ENCODE measurements at places on chromosomes 2 and 18. TPM values are rescaled to one million over a fixed set of nuclear protein-coding genes. Genes with fewer than 3 reads are reported as not detected.
A peak's percentile ranks its signal among the peaks of the same experiment; 100 is the strongest.

- H3K4me3 ChIP-seq, result no peak overlapping the region
- H3K27me3 ChIP-seq, result no peaks in the 10 kb centered on the region
- no peak for DNase-seq
Observed at GRCh38 chr2:239268082-239268481, 132.7 kb downstream of the HDAC4 start.

MERTK gene
- total RNA-seq, result 36.6 TPM

- DNase-seq, result no peak
- no peaks in the 10 kb centered on the region for H3K27me3 ChIP-seq
- no peak overlapping the region for H3K27ac ChIP-seq
- no peak overlapping the region for H3K4me3 ChIP-seq
- H3K4me1 ChIP-seq, result no peaks in the 10 kb centered on the region
Observed at GRCh38 chr2:220215785-220216184, 588.4 kb downstream of the SLC4A3 start.

- no peaks in the 10 kb centered on the region for H3K4me1 ChIP-seq
- DNase-seq, result no peak
- H3K36me3 ChIP-seq, result no peaks in the 10 kb centered on the region
- no peaks in the 10 kb centered on the region for H3K27me3 ChIP-seq
- H3K4me3 ChIP-seq, result no peak overlapping the region
- H3K27ac ChIP-seq, result no peak overlapping the region
Observed at GRCh38 chr18:23107718-23108117, 27.6 kb upstream of the CABLES1 start.

GRCh38 chr2:112626604-112627059 is 19.1 kb upstream of the SLC20A1 start:
- H3K27ac ChIP-seq, result no peak overlapping the region
- no peaks in the 10 kb centered on the region for H3K36me3 ChIP-seq
- H3K27me3 ChIP-seq, result no peaks in the 10 kb centered on the region
- H3K4me1 ChIP-seq, result peaks cover 3% of the 10 kb centered on the region
- DNase-seq, result peak; percentile 85

- no peaks in the 10 kb centered on the region for H3K4me1 ChIP-seq
- no peaks in the 10 kb centered on the region for H3K27me3 ChIP-seq
- H3K27ac ChIP-seq, result no peak overlapping the region
- DNase-seq, result no peak
- H3K36me3 ChIP-seq, result peaks cover 58% of the 10 kb centered on the region
Observed at GRCh38 chr2:23867449-23867848, 59.5 kb downstream of the ATAD2B start.

GRCh38 chr2:29207352-29208148 is 92.3 kb downstream of the CLIP4 start:
- H3K36me3 ChIP-seq, result no peaks in the 10 kb centered on the region
- no peak overlapping the region for H3K27ac ChIP-seq
- no peak overlapping the region for H3K4me3 ChIP-seq
- H3K4me1 ChIP-seq, result no peaks in the 10 kb centered on the region

DNA sequence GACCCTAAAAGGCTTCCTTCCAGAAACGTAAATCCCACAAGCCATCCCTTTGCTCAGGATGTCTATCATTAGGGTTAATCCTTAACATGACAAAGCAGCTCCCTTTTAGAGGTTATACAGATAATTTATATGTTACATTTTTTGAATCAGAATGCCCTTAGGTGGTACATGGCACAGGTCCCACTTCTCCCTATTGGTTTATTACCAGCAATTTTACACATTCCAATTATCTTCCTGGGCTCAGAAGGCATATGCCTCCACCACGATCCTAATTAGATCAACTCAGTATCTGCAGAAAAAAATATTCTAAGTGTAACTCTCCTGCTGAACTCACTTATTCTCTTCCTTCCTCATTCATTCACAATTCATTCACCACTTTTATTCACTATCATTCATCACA is 507.0 kb upstream of the MAP2 start:
- no peaks in the 10 kb centered on the region for H3K27me3 ChIP-seq
- H3K27ac ChIP-seq, result no peak overlapping the region
- DNase-seq, result no peak

DNA sequence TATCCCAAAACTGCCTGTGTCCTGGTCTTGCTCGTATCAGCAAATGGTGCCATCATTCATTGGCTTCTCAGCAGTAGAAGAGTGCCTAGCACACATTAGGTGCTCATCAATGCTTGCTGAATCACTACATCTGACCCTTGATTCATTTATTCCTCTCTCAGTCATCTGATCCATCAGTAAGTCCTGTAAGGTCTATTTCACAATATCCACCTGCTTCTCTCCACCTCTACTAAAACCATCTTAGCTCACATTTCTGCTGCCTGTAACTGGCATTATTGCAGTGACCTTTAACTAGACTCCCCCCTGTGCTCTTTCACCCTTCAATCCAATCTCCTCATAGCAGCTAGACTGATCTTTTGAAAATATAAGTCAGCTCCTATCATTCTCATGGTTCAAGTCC is 387.6 kb upstream of the SPRED2 start:
- no peaks in the 10 kb centered on the region for H3K36me3 ChIP-seq
- H3K27me3 ChIP-seq, result no peaks in the 10 kb centered on the region
- DNase-seq, result no peak
- H3K4me1 ChIP-seq, result no peaks in the 10 kb centered on the region
- no peak overlapping the region for H3K27ac ChIP-seq

NCKAP5 gene
- 0.92 TPM for total RNA-seq

FBXO48 gene
- 1.0 TPM for total RNA-seq

DNA sequence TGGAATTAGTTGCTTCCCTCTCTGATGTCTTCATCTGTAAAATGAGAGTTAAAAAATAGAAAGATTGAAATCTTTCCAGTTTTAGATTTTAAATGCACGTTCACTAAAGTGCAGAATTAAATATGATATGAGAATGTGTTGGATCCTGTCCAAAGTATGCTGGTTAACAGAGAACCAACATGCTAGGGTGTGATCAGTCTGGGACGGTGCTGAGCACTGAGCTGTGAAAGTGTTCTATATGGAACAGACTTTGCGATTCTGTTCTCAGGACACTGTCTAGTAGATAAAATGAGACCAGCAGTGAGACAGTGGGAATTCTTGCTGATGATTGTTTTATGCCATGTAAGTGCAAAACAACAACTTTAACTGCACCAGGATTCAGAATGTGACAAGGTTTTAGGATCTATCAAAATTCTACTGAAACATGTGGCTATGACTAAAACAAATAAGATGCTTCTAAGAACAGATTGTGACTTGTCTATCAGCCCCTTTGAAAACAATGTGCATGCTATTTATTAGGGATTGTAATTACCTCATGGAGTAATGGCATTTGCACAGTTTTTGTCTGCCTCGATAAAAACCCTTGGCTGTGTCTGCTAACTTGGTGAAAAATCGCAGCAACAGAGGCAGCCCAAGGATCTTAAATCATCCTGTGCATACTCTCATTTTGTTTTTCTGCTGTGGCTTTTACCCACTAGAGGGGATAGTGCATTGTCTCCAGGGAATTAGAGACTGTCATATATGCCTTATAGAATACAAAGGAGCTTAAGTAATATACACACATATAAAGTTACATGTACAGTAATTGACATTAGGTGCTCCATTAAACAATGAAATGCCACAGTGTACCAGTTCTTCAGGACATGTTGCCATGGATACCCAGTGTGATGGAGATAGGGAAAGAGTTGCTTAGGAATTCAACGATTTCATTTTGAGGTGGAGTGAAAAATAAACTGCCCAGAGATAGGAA is 55.1 kb downstream of the MAP3K20 start:
- H3K4me1 ChIP-seq, result no peaks in the 10 kb centered on the region
- no peak overlapping the region for H3K4me3 ChIP-seq
- no peak overlapping the region for H3K27ac ChIP-seq
- no peaks in the 10 kb centered on the region for H3K27me3 ChIP-seq

ALPI gene
- not detected for total RNA-seq

- DNase-seq, result no peak
- no peak overlapping the region for H3K4me3 ChIP-seq
- H3K27ac ChIP-seq, result no peak overlapping the region
Observed at GRCh38 chr2:190822043-190822442, 58.6 kb upstream of the GLS start.

DNA sequence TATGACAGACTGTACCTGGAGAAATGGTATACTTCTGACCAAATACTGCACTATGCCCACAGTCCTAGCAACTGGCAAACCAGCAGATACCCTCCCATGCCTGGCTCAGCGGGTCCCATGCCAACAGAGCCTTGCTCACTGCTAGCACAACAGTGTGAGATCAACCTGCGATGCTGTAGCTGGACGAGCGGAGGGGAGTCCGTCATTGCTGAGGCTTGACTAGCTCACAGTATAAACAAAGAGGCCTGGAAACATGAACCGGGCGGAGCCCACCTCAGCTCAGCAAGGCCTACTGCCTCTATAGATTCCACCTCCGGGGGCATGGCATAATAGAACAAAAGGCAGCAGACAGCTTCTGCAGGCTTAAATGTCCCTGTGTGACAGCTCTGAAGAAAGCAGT is 93.2 kb upstream of the CAB39 start:
- no peak for DNase-seq
- H3K4me3 ChIP-seq, result no peak overlapping the region
- no peaks in the 10 kb centered on the region for H3K4me1 ChIP-seq
- no peaks in the 10 kb centered on the region for H3K36me3 ChIP-seq

MEP1B gene
- not detected for total RNA-seq

TNFAIP6 gene
- total RNA-seq, result not detected

FHOD3 gene
- 1.5 TPM for total RNA-seq

GRCh38 chr18:28729321-28729720 is 552.4 kb upstream of the CDH2 start:
- H3K27ac ChIP-seq, result no peak overlapping the region
- no peaks in the 10 kb centered on the region for H3K36me3 ChIP-seq
- no peaks in the 10 kb centered on the region for H3K4me1 ChIP-seq

DNA sequence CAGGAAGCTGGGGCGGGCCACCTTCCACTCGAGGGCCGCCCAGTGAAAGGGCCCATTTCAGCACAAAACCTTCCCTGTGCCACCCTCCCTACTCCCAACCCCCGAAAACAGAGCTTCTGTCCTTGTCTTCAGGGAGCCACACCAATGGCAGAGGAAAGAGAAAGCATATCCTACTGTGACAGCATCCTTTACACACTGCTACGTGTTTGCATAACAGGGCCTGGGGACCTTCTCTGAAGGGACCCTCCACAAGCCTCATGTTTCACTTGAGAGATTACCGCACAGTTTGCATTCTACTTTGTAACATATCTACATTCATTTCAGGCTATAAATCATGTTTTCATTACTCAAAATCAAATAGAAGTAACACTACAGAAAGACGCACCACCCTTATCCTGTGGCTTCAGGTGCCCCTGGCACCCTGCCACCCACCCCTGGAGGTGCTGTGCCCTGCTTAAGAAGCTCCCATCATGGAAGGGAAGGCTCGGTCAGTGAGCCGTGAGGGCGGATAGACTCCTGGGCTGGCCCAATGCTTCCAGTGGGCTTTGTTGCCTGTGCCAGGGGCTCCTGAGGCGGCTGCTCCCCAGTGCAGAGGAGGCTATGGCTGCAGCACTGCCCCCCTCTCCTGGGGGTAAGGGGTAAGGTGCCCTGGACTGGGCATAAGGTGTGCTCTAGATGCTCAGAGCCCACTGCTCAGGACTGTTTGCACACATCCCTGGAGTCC is 52.0 kb downstream of the EIPR1 start:
- H3K4me1 ChIP-seq, result no peaks in the 10 kb centered on the region
- no peak overlapping the region for H3K27ac ChIP-seq
- H3K36me3 ChIP-seq, result peaks cover 11% of the 10 kb centered on the region
- DNase-seq, result no peak
- no peaks in the 10 kb centered on the region for H3K27me3 ChIP-seq

DNA sequence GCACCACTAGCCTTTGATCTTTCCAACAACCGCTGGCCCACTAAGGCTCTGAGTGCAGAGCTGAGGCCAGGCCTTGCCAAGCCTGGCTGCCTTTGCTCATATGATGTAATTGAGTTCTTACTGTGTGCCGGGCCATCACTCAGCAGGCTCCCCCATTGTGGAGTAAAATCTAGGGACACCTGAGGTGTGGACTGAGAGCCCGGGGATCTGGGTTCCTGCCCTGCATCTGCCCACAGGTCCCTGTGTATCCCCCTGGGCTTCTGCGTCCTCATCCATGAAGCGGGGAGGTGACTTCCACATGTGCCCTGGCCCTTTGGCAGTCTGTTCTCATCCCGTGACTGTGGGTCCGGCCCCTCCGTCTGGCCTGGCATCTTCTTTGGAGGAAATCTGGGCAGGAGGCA is 33.8 kb downstream of the GREB1 start:
- no peak overlapping the region for H3K27ac ChIP-seq
- H3K4me1 ChIP-seq, result peaks cover 5% of the 10 kb centered on the region
- H3K4me3 ChIP-seq, result no peak overlapping the region
- DNase-seq, result peak; percentile 36

GRCh38 chr2:235314371-235314930 is 179.4 kb upstream of the AGAP1 start:
- no peaks in the 10 kb centered on the region for H3K36me3 ChIP-seq
- H3K27ac ChIP-seq, result no peak overlapping the region
- DNase-seq, result no peak
- no peaks in the 10 kb centered on the region for H3K4me1 ChIP-seq
- no peaks in the 10 kb centered on the region for H3K27me3 ChIP-seq

DNA sequence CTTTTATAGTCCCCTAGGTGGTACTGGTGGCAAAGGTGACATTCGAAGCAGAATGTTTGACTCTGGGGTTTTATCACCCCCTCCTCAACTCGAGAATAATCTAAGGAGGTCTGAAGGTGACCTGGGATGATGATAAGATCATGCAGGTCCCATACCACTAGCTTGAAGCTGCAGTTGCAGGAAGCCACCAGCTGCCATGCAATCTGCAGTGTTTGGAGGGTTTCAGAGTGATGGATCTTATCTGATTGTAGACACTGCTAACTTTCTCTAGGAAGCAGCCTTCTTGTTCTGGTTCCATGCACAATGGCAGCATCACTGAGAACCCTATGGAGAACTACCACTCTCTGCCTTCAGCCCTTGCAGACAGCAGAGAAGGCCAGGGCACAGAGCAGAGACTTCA is 59.4 kb upstream of the LRPPRC start:
- no peaks in the 10 kb centered on the region for H3K27me3 ChIP-seq
- no peak for DNase-seq
- no peak overlapping the region for H3K4me3 ChIP-seq
- no peak overlapping the region for H3K27ac ChIP-seq
- H3K4me1 ChIP-seq, result no peaks in the 10 kb centered on the region
- no peaks in the 10 kb centered on the region for H3K36me3 ChIP-seq

- DNase-seq, result no peak
- H3K4me3 ChIP-seq, result no peak overlapping the region
- no peak overlapping the region for H3K27ac ChIP-seq
- H3K4me1 ChIP-seq, result no peaks in the 10 kb centered on the region
Observed at GRCh38 chr18:63168287-63168686, 151.3 kb downstream of the BCL2 start.

GRCh38 chr2:121944072-121944831 is 188.8 kb downstream of the TSN start:
- H3K4me1 ChIP-seq, result no peaks in the 10 kb centered on the region
- H3K36me3 ChIP-seq, result no peaks in the 10 kb centered on the region
- no peaks in the 10 kb centered on the region for H3K27me3 ChIP-seq
- no peak overlapping the region for H3K4me3 ChIP-seq

DNA sequence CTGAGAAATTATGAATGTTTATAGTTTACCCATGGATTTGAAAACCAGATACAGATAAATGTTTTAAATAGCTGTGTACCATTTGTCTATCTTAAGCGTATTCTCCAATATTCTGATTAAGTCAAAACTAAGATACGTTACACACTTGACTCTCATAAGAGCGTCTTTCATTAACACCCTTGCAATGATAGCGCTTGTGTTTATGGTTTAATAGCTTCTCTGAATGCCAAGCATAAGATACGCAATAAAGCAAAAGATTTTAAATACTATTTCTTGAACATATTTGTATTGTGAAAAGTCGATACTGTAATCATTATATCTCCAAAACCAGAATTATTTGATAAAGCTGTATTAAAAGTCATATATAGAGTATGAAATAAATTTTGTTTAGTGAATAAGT is 3.0 kb downstream of the CALCRL start:
- no peaks in the 10 kb centered on the region for H3K36me3 ChIP-seq
- H3K4me1 ChIP-seq, result no peaks in the 10 kb centered on the region
- no peaks in the 10 kb centered on the region for H3K27me3 ChIP-seq

STK36 gene
- total RNA-seq, result 87.4 TPM

PTPN2 gene
- 40.9 TPM for total RNA-seq

Data from endodermal cell (in vitro differentiated cells).